Kidney tubule cell (primary cell): ENCODE measurements at places on chromosomes 7 and 10.

GRCh38 chr7:90540406-90540805, 55.7 kb upstream of the CDK14 start:
- DNase-seq, result no peak

DNA sequence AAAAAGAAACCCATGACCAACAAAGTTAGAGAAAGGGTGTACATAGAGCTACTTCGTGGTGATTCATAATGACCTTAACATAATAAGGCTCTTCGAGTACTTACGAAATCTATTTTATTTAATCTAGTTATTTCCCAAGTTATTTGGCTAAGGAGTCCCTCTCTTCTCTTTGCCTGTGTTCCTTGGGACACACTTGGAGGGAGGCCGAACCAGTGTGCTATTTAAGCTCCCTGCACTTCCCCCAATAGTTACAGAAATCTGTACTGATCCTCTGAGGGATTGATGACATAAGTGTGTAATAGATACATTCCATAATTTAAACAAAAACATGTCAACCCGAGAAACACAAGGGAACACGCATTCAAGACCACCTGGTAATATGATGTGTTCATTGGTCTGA, 351.1 kb downstream of the GATA3 start:
- DNase-seq, result no peak

- DNase-seq, result no peak
These were observed 196.2 kb downstream of the KLF6 start for GRCh38 chr10:3588816-3589215.

DNA sequence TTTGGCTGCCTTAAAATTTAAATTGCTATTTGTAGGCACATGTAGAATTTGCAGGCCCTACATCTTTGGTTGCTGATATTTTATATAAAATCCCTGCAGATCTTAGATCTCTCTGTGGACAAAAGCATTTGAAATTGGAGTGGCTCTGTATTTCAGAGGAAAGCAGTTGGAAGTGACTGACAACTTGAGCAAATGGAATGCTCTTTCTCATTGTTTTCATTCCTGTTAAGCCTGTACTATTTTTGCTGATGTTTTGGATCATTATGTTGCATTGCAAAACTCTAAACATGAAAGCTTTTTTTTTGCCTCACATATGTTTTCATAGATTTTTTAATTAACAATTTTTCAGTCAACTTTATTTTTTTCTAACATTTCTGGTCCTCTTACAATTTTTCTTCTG, 251.2 kb upstream of the MDFIC start:
- DNase-seq, result no peak

- no peak for DNase-seq
These were observed 175.7 kb upstream of the AUTS2 start for GRCh38 chr7:69422574-69422985.

DNA sequence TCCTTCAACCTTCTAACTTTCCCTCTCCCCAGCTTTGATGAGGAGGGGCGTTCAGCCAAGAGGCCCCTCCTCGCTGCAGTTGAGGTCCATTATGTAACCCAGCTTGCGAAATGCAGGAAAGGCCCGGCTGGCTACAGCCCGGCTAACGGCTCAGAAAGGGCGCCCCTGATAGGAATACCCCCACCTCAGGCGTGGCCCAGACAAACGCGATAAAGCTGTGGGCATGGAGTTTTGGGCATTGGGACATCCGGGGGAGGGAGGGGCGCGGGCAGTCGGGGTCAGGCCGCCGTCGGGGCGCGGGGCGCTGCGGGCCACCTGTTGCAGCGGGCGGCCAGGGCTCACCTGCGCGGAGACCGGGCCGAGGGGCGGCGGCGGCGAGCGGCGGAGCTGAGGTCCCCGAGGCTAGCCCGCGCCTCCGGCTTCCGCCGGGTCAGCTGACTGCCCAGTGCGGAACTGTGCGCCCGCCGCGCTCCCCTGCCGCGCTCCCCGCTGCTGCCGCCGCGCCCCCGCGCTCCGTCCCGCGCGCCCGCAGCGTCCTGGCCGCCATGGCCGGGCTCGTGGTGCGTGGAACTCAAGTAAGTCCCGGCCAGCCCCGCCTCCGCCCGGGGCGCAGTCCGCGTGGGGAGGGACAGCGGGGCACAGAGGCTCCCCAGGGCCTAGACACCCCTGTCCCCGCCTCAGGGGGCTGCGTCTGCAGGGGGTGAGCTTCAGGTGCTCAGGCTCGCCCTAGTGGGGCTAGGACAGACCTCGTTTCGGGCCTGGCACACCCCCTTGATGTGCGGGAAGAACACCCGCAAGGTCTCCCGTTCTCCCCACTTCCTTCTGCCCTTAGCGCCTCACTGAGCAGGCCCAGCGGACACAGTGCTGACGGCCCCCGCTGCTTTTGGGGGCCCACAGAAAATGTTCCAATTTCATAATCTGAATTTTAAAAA, at the start of gene LRMDA:
Gene LRMDA (plus strand): TSS at position 445 of the 932 bp plus-strand sequence.
- peak; percentile 28 for DNase-seq

DNA sequence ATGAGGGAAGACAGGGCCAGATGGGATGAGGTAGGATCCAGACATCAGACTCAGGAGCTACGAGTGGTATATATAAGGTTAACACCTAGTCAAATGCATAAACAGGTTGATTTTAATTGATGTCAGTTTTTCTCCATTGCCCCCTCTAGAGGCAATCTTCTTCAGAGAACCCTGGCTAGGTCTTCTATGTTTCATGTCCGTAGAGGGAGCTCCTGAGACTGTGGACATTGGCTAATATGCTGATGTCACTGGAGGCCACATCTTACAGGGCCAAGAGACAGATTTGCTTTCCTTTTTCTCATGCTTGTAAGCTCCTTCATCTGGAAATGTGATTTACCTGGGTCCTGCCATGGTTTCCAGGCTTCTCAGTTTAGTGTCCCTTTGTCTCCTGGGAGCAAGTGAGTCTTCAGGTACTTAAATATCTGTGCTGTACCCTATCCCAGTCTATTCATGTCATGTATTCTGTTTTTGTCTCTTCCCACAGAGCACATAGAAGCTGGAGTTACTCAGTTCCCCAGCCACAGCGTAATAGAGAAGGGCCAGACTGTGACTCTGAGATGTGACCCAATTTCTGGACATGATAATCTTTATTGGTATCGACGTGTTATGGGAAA, 161.6 kb upstream of the PRSS1 start:
- DNase-seq, result peak; percentile 80

DNA sequence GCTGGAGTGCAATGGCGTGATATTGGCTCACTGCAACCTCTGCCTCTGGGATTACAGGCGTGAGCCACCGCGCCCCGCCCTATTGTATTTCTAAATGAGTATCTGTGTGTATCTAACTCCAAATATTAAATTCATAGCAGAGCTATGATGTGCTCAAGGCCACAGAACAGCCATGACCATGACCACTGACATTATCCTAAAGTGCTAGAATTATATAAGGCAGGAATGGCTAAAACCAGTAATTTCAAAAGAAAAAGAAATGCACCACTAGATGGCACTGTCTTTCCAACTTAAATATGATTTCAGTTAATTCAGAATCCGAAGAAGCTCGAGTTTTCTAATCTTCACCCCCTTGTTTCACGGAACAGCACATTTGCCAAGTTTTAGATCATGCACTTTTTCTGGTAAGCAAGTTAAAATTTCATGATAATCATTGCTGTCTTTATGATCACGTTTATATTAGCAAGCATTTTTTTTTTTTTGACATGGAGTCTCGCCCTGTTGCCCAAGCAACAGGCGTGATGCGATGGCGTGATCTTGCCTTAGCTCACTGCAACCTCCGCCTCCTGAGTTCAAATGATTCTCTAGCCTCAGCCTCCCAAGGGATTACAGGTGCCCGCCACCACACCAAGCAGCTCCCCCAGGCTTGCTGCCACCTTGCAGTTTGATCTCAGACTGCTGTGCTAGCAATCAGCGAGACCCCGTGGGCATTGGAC, 65.3 kb downstream of the OR13A1 start:
- DNase-seq, result peak; percentile 69

- no peak for DNase-seq
These were observed 305.8 kb upstream of the NEBL start for GRCh38 chr10:21202776-21203462.

- DNase-seq, result peak; percentile 71
These were observed 174.5 kb upstream of the AKR1E2 start for GRCh38 chr10:4651404-4652037.

DNA sequence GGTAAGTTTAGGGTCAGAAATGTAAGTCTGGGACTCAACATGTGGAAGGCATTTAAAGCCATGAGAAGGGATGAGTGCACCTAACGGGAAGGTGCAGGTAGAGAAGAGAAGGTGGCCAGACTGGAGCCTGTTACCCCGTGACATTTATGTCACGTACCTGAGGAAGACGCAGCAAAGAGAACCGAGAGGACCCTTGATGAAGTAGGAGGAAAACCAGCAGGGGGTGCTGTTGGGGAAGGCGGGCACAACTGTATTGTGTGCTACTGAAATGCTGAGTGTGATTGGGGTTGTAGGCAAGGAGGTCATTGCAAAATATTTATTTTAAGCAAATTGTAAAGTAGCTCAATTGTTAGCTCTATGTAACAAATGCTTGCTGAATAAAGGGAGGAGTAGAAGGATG, 338.2 kb upstream of the PRKCQ start:
- DNase-seq, result no peak

DNA sequence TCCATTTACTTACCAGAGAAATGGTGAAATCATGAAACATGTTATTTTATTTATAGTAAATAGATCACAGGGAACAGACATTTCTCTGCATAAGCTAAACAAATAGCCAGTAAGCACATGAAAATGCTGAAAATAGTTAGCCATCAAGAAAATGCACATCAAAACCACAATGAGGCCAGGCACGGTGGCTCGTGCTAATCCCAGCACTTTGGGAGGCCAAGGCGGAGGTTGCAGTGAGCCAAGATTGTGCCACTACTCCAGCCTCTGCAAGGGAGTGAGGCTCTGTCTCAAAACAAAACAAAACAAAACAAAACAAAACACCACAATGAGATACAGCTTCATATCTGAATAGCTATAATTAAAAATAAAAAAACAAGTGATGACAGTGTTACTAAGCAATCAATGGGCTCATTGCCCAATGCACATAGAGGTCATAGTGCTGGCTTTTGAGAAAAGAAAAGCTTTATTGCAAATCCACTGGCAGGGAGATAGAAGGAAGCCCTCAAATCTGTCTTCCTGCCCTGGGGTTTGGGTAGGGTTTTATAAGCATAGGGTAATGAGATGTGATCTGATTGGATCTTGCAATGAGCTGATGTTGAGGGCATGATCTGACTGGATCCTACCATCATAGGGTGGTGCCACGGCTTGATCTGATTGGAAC, 16.2 kb downstream of the CSTF2T start:
- no peak for DNase-seq

GRCh38 chr10:11425296-11425610, 186.2 kb downstream of the USP6NL start:
- no peak for DNase-seq

DNA sequence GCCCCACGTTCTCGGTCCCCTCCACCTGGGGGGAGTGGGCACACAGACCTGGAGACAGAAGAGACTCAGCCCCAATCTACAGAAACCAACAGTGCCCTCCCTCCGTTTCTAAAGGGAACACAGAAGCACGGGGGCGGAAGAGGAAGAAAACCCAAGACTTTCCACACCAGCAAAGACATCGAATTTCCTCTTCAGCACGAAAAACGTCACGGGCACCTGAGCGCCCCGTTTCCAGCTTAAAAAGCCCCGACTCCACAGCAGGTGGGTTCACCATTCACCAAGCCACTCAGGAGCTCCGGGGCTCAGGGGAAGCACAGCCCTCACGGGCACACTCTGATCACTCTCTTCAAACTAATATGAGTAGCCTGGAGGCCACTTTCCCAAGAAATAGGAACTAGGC, 19.6 kb downstream of the NUDT1 start:
- no peak for DNase-seq

DNA sequence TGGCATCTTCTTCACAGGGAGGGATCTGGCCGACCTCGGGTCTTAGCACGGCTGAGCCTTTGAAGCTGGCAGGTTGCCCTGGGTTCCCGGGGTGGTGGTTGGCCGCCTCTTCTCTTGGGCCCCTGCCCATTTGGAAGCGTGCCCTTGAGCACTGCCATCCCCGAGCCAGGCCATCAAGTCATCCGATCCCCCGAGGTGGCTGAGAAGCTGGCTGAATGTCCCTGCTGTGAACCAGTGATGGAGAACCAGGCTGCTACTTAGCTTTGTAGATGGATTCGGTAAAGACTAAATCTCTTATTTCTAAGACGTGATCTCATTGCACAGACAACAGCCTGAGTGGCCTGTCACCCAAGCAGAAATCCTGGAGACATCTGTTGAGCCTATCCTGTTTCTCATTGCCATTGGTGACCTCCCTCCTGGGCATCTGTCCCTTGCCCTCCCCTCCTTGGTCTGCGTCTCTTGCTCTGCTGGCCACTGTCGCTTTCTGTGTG, 74.3 kb downstream of the GRK5 start:
- peak; percentile 33 for DNase-seq

DNA sequence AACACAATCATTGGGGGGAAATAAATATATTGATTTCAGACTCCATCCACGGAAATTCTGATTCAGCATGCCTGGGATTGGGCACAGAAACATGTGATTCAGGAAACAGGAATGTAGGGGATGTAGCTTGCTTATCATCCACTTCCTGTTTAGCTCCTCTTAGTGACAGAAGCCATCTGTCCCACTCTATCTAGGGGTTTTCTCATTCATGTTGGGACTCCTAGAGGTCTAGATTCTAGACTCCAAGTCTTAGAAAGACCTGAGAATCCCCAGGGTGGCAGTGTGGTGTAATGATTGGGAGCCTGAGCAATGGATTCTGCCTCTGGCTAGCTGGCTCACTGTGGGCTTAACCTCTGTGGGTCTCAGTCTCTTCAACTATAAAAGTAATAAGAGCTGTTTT, 67.9 kb downstream of the CDK1 start:
- DNase-seq, result peak; percentile 64

- DNase-seq, result peak; percentile 92
These were observed 53.9 kb upstream of the CREB5 start for GRCh38 chr7:28358423-28358868.

- no peak for DNase-seq
These were observed 15.9 kb downstream of the ICA1 start for GRCh38 chr7:8246020-8246419.

DNA sequence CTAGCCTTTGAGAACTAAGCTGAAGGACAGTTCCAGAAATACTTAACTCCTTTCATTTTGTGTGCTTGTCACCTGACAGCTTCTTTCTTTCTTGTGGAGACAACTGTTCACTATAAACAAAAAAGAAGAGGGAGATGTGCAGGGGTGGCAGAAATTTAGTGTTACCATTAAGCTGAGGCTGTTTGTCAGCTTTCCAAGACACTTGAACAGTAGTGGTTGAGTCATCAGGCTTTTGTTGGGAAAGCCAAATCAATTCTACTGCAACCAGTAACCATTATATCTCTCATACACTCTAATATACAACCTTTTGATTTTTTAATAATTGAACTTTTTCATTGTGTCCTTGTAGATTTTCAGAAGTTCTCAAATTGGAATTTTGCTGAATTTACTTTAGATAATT, 75.3 kb downstream of the POLL start:
- DNase-seq, result no peak
